Tibial nerve (tissue), 4 donors: ENCODE measurements at places on chromosomes 2 and 18. TPM values are rescaled to one million over a fixed set of nuclear protein-coding genes. Genes with fewer than 3 reads are reported as not detected.

GRCh38 chr2:98775146-98775986 lies 44.4 kb upstream of the MGAT4A start:
- no peak for DNase-seq

DNA sequence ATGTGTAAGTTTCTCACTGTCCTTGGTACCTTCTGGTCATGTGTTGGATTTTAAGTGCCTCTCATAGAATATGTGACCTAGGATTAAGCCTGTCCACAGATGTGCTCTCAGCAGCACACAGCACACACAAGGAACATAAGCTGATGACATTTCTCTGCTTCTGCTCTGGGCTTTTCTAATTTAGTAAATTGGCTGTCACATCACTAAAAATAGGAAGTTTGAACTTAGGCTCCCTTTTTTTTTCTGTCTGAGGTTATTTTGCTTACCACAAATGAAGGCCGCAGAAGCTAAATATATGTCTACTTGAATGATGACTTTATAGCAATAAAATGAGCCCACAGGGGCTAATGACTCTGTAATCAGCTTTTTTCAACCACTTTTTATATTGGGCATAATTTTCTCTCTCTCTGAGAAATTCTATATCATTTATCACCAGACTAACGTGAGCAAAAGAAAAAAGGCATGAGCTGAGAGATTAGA lies 150.2 kb upstream of the KLHL14 start:
- no peak for DNase-seq

- no peak for DNase-seq
Observed at GRCh38 chr2:156908825-156909224, 348.7 kb upstream of the GALNT5 start.

DSG1 gene
- not detected for total RNA-seq

ALKAL2 gene
- total RNA-seq: 53.3 TPM

GRCh38 chr2:176582990-176583481 lies 313.8 kb downstream of the MTX2 start:
- no peak for DNase-seq

DNA sequence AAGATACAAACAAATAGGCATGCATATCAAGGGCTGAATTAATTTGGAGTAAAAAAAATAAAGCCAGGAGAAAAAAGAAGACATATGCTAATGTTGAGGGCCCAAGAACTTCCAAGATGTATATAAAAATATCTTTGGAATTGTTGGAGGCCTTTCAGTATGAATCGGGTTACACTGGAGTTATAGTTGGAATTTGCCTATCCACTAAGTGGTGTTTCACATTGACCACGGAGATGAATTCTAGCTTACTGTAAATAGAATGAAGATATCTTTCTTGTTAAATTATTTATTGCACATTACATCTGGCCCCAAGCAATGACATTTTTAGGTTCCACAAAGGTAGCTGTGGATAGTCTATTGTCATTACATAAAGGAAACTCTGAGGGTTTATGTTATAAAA lies 38.5 kb upstream of the TRIB2 start:
- DNase-seq: no peak

MAPK4 gene
- total RNA-seq: 10.8 TPM

DNA sequence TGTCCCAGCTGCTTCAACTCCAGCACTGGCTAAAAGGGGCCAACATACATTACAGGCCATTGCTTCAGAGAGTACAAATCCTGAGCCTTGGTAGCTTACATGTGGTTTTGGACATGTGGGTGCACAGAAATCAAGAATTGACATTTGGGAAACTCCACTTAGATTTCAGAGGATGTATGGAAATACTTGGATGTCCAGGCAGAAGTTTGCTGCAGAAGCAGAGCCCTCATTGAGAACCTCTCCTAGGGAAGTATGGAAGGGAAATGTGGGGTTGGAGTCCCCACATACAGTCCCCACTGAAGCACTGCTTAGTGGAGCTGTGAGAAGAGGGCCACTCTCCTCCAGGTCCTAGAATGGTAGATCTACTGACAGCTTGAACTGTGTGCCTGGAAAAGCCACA lies 218.0 kb upstream of the CWC22 start:
- no peak for DNase-seq

- peak; percentile 12 for DNase-seq
Observed at GRCh38 chr2:241804326-241805229, 4.4 kb upstream of the NEU4 start.

- DNase-seq: no peak
Observed at GRCh38 chr2:134146161-134146560, 107.7 kb upstream of the MGAT5 start.

DNA sequence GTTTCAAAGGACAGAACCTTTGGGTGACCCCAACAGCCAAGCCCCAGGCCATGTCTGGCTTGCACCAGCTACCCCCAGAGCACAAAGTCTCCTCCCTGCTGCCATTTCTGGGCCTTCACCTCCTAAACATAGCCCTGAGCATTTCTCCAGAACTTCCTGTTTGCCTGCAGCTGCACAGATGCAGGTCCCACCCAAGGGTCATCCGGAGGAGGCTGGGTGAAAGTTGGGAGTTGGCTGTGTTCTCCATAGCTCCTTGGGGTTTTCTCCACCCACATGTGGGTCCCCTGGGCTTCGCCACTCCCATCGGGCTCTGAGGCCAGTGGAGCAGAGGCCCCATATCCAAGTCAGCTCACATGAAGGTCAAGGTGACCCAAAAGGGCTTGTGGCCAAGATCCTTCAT lies 4.3 kb downstream of the TNP1 start:
- no peak for DNase-seq

DNA sequence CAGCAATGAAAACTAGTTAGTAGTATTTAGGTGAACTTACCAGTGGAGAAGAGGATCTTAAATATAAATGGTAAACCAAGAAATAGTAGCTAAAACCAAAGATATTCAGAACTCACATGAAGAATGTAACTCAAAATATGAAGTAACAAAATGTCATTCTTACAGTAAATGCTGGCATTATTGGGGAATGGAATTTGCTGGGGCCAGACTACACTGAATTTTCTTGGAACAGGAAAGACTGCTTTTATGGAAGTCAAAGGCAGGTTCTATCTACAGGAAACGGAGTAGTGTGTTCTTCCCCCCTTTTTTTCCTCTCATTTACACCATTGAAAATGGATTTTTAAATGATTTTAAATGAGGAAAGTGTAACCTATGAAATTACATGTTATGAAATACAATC lies 188.7 kb downstream of the IKZF2 start:
- no peak for DNase-seq

DNA sequence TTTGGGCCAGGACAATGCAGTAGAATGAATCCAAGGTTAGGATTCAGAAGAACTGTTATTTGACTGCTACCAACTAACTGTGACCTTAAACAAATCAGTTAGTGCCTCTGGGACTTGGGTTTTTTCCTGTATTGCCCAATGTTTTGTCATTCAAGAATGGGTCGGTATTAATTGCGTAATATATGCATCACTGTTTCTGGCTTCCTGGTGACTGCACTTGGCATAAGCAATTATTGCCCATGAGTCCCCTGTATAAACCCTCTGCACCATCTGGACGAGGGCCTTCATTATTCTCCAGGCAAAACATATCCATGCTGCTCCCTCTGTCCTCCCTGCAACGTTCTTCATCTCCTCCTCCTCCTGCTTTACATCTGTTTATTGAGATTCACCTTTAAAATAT lies 255.8 kb upstream of the LRRTM1 start:
- DNase-seq: no peak

SLC40A1 gene
- 51.1 TPM for total RNA-seq

B3GNT7 gene
- total RNA-seq: 2.7 TPM

DNA sequence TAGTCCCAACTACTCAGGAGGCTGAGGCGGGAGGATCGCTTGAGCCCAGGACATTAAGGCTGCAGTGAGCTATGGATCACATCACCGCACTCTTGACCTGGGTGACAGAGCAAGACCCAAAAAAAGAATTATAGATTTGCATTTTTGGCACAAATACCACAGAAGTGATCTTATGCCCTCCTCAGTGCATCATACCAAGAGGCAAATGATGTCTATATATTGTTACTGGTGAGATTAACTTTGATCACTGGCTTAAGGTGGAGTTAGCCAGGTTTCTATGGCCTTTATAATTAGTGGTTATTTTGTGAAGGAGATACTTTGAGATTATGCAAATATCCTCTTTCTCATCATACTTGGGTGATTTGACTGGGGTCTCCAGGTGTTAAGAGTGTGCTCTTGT lies 22.1 kb upstream of the CATIP start:
- DNase-seq: no peak

DNA sequence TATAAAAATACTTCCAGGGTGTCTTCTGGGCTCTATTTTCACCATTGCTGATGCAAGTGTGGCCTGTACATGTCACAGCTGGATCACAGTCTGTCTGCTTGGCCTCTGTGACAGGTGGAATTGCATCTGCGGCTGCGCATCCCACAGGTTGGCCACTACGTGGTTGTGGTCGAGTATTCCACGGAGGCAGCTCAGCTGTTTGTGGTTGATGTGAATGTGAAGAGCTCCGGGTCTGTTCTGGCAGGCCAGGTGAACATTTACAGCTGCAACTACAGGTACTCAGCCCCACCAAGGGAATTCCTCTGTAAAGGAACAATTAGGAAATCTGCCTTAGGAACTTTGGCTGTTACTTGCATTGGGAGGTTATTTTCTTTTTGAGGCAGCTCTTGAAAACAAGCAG lies 144.5 kb downstream of the LAMA3 start:
- no peak for DNase-seq

DNA sequence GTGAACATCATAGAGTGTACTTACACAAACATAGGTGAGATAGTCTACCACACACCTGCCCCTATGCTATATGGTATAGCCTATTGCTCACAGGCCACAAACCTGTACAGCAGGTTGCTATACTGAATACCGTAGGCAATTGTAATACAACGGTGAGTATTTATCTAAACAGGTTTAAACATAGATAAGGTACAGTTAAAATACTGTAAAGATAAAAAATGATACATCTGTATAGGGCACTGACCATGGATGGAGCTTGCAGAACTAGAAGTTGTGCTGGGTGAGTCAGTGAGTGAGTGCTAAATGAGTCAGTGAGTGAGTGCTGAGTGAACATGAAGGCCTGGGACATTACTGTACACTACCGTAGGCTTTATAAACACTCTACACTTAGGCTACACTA lies 267.0 kb upstream of the HS6ST1 start:
- DNase-seq: no peak

DNA sequence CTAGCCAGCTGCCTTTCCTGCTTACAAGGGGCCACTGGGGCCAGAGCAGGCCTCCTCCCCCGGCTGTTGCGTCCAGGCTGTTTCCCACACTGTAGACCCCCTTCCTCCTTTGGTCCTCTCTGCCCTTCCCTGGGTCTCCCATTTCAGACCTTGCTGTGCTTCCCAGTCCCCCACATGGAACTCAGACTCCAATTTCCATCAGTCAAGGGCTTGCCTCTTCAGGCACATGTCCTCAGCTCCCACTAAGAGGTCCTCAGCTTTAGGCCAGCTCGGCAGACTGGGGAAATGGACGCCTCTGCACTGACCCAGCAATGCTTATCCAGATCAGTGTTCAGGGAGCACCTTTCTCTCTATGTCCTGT lies 98.0 kb upstream of the BZW1 start:
- no peak for DNase-seq

GRCh38 chr2:233418761-233419546 lies 64.7 kb downstream of the DGKD start:
- no peak for DNase-seq

GRCh38 chr2:218300141-218300540 lies 7.8 kb upstream of the TMBIM1 start:
- DNase-seq: no peak

DNA sequence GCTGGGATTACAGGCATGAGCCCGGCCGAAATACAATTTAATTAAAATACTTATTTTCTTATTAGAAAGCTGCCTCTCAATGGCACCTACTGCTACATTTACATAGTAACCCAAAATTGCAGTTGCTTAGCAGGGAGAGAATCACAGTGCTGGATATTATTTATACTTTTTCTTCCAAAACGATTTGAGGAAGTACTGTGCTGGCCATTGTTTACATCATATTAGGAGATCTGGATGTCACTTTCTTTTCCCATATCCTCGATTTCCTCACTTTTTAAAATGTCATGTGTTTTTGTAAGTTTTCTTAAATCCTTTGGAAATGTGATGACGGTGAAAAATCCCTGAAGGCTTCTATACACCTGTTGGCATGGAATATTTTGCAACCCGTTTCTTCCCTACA lies 3.4 kb upstream of the SP3 start:
- no peak for DNase-seq

- no peak for DNase-seq
Observed at GRCh38 chr2:86621280-86621943, 2.3 kb downstream of the RNF103 start.

DNA sequence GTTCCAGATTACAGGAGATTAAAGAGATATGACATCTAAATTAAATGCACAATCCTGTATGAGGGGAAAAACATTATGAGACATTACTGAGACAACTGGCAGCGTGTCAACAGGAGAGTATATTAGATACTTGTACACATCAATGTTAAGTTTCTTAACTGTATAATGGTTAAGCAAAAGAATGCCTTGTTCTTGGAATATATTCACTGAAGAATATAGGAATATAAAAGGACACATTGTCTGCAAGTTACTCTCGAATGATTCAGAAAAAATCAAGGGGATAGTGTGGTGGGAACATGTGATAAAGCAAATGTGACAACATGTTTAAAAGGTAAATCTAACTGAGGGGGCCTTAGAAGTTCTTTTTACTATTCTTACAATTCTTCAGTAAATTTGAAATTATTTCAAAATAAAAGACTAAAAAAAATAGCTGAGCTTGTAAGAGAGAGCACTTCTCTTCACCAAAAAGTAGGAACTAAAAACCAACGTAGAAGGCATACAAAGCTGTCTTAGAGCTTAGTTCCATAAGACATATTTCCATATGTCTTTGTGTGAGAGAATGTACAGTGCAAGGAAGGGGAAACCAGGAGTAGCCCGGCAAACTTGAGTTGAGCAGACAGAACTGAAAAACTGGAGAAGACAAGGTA lies 7.5 kb downstream of the WDPCP start:
- DNase-seq: no peak

DNA sequence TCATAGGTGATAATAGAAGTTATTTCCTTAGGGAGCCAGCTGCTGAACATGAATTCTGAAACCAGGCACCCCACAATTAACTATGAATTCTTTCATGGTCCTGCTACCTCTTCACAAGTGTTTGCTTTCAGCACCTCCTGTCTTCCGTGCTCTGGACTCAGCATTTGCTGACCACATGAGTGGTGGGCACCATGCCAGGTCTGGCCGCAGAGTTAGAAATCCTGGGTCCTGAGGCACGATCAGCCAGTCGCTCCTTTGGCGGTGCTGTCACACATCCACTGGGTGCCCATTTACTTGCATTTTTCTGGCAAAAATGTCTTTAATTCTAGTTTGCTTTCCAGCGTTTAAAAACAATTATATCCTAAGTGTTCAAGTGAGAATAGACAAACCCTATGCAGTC lies 196.4 kb upstream of the PXDN start:
- no peak for DNase-seq

PAIP2B gene
- total RNA-seq: 5.7 TPM

KHK gene
- total RNA-seq: 5.1 TPM

DNA sequence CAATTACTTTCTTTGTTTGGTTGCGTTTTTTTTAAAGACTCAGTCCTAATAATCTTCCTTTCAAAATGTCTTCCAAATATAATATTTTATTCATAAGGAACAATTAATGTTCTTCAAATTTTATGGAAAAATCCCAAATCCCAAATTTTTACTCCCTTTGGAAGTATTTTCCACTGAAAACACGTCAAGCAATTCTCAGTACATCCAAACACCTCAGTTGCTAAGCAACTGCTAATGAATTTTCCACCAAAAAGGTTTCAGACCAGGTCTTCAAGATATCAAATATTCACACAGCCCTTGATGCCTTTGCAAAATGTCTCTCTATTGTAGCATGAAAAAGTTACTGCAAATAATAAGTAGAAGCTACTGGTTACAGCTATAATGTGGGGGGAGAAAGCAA lies 140.1 kb downstream of the DSEL start:
- DNase-seq: no peak

- no peak for DNase-seq
Observed at GRCh38 chr2:237455764-237456163, 31.3 kb upstream of the MLPH start.
